ENCODE measurements at places on chromosomes 12 and 14.

DNA sequence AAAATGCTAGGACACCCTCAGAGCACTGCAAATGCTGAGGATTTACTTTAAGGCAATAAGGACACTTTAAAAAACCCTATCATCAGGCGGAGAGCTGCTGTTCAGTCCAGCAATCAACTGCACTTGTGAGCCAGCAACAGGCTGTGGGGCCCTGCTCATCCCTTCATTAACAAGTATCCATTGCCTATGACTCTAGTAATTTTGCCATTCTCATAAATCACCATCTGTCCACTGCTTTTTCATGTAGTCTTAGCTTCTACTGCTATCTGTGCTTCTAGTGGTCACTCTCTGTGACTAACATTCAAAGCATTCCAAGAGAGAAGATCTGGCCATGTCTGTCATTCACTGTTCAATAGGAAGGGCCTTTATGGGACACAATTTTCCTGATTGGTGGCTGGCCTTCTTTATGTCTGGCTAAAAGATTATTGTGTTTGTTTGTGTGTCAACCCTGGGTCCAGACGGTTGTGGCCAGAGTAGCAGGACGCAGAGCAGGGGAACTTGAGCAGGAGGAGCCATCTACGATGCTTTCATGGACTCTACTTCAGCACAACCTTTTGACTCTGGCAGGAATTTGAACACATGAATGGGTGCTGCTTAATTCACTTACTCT lies 3.6 kb upstream of the KRAS start:
- DNase-seq: no peak

DNA sequence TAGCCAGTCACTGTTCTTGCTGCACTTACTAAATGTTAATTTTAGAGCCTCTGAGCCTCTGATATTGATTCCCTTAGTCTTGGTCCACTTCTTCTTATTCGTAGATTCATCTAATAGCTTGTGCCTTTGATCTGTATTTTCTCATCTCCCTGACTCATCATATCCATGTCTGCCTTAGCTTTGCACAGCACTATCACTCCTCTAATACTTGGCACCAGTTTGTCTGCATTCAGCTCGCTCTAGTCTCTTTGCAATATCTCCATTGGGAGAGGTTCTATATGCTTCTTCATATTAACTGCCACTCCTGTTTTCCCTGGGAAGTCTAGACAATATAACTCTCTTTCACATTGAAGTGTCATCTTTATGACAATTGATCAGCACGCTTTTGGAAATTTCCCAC lies 68.5 kb upstream of the CSRP2 start:
- DNase-seq: no peak

DNA sequence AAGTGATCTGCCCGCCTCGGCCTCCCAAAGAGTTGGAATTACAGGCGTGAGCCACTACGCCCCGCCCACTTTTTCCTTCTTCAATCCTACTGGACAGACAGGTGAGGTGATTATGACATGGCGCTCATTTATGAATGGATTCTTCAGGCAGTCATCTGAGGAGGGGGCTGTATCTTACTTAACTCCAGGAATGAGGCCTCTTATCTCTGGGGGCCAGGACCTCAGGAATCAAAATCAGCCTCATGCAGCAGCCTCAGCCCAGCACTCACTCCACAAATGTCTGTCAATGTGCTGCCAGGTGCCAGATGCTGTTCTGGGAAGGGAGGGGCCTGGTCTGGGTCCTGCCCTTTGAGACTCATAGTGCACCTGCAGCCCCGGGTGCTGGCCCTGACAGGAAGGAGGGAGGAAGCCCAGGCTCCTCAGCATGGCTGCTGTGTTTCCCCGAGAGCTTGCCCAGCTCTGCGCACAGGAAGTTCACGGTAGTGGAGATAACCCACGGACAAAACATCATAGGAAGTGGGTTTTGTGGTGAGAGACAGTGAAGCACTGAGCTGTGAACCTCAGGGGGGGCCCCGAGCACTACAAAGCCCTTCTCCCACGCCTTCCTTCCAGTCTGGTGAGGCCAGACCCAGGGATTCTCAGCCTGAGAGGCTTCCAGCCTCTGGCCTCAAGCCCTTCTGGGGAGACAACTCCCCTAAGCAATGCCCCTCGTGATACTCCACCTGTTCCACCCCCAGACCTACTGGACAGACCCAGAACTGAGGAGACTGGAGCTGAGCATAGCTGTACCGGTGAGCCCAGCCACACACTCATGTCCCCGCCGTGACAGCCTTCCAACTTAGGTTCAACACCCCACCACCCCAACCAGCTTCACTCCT lies 22.3 kb downstream of the GALNT6 start:
- DNase-seq: no peak

GRCh38 chr14:28365510-28365909 lies 401.1 kb upstream of the FOXG1 start:
- no peak for DNase-seq

DNA sequence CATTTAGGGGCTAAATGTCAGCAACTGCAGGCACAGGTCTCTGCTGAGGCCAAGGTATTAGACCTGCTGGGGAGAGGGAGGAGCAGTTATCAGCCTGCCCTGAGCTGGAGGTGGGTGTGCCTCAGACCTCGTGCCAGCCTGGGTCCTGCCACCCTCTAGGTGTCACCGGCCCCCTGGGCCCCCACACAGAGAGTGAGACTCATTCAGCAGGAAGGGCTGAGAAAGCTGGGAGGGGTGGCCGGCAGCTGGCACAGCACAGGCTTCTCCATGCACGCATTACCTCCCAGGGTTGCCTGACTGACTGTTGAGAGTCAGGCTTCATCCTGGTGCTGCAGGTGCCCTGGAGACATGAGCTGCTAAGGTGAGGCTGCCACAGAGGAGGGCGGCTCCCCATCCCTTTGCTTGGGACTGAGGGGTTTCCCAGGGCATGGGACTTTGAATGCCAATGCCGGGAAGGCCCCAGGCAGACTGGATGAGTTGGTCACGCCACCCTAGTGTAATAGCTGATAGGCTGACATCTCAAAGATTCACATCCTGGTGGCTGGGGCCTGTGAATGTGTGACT lies 75.3 kb upstream of the C14orf180 start:
- DNase-seq: no peak

- DNase-seq: peak; percentile 67
Observed at GRCh38 chr14:33679461-33680225, 271.2 kb downstream of the EGLN3 start.

- DNase-seq: no peak
Observed at GRCh38 chr14:101239065-101239464, 322.2 kb upstream of the DIO3 start.

GRCh38 chr12:93803424-93803807 lies 126.2 kb downstream of the CRADD start:
- peak; percentile 65 for DNase-seq

DNA sequence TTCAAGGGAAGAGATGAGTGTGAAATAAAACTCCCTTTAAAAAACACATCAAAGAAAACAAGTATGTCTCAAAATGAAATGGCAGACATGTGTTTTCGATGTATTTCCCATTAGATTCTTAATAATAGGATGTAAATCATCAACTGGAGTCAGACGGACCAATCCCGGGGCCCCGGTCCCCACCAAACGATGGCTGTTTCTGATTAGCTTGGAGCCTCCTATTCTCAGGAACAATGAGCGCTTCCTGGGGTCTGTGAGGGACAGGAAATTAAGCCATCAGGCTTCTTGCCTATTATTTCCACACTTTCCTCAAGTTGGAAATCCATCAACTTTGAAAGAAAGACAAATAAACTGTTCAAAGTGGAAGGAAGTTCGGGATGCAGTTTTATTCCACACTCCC lies 179.4 kb downstream of the EFCAB11 start:
- DNase-seq: peak; percentile 16

GRCh38 chr12:39490500-39491282 lies 47.8 kb upstream of the KIF21A start:
- DNase-seq: no peak

DNA sequence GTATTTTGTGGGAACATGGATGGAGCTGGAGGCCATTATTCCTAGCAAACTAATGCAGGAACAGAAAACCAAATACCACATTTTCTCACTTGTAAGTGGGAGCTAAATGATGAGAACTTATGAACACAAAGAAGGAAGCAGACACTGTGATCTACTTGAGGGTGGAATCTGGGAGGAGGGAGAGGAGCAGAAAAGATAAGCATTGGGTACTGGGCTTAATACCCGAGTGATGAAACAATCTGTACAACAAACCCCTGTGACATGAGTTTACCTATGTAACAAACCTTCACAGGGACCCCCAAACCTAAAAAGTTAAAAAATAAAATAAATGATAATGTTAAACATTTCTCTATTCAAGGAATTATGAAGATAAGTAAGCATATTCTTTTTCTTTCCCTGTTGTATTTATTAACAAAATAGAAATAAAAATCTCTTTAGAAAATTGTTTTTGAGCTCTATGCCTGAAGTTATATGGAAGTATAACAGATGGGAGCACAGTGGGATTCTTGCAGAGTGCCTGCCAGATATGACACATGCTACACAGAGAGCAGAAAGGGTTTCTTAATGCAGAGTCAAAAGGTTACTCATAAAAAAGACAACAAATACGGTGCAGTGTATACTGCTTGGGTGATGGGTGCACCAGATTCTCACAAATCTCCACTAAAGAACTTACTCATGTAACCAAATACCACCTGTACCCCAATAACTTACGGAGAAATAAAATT lies 52.0 kb upstream of the SYNE2 start:
- DNase-seq: no peak

- DNase-seq: peak; percentile 55
Observed at GRCh38 chr12:57089271-57090245, 644 bp downstream of the NAB2 start.

GRCh38 chr12:29030006-29030405 lies 119.1 kb upstream of the FAR2 start:
- DNase-seq: no peak

DNA sequence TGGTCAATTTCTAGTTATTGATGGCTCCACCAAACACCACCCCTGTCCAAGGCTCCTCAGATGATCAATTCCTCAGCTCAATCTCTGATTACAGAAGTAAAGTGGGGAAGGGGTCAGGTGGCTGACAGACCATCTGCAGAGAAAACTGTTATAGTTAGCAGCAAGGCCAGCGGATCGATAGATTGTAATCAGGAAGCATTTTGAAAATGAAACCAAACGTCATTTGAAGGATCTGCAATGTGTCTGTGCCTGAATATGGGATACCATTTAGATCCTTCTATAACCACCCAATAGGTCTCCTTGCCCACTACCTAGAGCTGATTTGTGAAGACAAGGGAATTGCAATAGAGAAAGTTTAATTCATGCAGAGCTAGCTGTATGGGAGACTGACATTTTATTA lies 11.6 kb downstream of the HCAR2 start:
- DNase-seq: no peak

- no peak for DNase-seq
Observed at GRCh38 chr14:86575141-86575540, 1045.2 kb downstream of the FLRT2 start.

DNA sequence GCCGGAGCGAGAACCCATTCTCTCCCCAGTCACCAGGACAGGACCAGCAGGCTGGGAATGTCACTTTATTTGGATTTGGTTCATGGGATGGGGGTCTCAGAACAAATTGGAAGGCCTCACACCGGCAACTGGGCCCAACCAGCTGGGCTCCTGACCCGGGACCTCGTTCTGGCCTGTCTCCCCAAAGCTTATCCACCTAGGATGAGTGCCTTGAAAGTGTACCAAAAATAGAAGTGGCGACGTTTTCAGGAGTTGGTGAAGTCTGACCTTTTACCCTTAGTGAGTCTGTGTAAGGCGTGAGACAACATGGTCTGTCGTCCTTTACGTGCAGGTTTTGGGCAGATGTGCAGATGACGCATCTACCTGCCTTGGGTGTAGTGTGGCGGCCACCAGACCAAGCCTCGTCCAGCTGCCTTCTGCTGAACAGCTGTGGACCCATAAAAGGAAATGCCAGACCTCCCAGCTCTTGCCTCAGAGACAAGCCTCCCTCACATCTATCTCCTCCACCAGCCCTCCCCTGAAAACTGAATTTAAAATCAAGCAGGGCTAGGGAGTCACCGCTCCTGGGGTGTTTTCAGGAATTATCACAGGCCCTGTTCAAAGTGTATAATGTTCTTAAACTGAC lies 36.6 kb upstream of the CLMN start:
- DNase-seq: no peak

DNA sequence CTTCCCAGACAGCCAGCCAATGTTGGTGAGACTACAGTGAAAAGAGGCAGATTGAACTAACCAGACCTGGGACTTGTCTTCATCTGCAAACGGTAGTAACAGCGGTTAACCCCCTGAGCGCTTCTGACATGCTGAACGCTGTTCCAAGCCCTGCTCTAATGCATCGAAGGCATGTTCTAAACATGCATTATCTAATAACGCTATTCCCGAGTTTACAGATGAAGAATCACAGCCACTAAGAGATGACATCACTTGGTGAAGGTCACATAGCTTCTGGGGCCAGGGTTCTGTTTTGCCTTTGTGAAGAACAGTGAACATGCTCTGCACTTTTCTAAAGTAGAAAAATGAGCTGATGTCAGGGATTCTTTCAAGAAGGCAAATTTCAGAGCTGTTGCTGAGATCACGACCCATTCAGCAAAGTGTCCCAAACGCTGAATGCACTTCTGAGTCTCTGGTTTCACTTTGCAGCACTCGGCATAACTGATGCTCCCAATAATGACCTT lies 56.0 kb downstream of the FOS start:
- DNase-seq: peak; percentile 25

DNA sequence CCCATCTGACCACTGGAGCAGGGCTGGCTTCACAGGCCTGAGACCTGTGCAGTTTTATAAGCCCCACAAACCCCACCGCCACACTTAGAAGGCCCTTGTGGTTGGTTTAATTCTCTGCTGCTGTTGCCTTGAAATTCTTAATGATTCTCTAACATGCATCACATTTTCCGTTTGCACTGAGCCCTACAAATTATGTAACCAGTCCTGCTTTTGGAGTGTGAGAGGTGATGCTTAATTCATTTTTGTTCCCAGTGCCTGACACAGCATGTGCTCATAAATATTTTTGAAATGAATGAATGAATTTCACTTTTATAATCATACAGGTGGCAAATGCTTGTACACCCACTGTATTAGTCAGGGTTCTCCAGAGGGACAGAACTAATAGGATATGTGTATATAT lies 52.8 kb upstream of the PLXNC1 start:
- no peak for DNase-seq

DNA sequence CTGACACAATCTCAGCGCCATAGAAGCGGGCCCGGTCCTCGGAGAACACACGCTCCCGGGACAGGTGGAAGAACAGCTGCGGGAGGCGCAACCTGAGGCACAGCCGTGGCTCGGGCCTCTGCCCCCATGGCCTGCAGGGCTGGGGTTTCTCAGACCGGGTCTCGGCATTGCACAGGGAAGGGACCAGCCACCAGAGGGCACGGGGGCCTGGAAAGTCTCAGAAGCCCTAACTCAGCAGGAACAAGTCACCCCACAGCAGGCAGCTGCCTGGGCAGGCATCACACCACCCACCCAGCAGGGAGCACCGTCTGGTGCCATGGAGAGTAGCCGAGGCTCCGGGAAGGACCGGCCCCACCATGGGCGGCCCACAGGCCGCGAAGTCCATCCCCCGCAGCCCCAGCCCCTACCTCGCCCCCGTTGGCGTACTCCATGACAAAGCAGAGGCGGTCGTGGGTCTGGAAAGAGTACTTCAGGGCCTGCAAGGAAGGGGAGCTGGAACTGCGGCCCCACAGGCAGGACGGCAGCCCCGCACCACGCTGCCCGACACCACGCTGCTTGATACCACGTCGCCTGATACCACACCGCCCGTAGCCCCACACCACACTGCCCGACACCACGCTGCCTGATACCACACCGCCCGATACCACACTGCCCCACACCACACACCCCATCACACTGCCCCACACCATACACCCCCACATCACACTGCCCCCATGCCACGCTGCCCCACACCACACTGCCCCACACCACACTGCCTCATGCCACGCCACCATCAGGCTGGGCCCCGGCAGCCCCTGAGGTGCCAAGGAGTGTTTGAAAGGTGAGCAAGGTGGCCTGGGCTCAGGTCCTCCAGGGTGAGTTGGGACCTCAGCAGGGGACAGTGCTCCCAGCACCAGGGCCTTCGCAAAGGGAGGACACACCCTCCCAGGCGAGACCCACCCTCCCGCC lies 20.8 kb downstream of the SIVA1 start:
- no peak for DNase-seq
